ENCODE measurements at places on chromosomes 2 and 18.

GRCh38 chr18:23539911-23540525, 36.7 kb downstream of the RMC1 start:
- no peak for DNase-seq

- DNase-seq: no peak
Measured at GRCh38 chr2:51697095-51697494, 665.2 kb upstream of the NRXN1 start.

DNA sequence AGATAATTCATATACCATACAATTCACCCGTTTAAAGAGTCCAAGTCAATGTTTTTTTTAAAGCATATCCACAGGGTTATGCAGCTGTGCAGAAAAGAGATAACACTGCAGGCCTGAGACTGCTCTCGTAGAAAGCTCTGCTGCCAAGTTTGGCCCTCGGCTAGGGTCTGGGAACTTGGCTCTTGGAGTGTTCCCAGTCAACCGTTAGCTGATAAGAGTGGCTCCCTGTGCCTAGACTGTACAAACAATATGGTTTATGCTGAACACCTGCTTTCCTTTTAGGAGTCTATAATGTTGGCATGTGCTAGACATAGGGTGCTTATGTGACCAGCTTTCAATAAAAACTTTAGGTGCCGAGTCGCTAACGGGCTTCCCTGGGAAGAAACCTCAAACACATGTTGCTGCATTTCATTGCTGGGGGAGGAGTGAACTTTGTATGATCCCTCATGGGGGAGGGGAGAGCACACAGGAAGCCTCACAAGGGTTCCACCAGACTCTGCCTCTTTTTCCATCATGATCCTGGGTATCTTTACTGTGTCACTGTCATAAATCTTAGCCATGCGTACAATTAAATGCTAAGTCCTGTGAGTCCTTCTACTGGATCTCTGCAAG, 34.7 kb downstream of the RFX8 start:
- no peak for DNase-seq

GRCh38 chr2:201765799-201766198, 14.9 kb downstream of the ALS2 start:
- no peak for DNase-seq

DNA sequence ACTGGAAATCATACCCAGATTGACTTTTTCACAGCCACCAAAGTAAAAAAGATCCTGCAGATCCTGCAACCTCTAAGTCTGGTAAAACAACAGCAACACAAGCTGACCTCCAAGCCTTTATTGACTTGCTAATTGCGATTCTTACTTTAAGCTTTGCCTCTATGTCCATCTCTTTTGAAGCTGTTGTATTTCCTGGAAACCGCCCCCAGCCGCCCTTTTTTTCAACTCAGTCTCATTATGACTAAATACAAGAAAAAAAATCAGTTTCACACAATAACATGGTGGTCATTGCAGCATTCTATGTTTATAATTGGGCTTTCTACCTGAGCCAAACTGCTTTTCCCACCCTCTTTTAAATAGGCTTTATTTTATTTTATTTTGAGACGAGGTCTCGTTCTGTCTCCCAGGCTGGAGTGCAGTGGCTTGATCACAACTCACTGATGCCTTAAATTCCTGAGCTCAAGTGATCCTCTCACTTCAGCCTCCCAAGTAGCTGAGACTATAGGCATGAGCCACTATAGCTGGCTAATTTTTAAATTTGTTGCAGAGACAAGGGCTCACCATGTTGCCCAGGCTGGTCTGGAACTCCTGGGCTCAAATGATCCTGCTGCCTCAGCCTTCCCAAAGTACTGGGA, 76.2 kb downstream of the MOGAT1 start:
- DNase-seq: no peak

DNA sequence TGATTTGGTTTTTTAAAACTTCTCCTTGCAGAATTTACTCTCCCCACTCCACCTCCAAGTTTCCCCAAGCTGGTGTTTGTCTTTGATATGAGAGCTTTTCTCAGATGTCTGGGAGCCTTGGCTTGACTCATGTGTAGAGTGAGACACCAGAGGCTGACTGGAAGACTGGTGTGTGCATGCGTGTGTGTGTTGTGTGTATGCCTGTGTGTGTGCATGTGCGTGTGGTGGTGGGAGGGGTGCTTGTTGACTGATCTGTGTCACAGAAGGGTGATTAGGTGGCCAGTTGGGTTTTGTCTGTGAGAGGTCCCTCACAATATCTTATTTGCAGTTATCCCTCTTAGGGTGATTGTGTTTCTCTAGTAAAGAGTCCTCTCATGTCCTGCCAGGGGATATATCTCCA, 50.5 kb upstream of the HPCAL1 start:
- DNase-seq: no peak

GRCh38 chr2:109446278-109447131, 167.3 kb downstream of the SEPTIN10 start:
- DNase-seq: no peak

DNA sequence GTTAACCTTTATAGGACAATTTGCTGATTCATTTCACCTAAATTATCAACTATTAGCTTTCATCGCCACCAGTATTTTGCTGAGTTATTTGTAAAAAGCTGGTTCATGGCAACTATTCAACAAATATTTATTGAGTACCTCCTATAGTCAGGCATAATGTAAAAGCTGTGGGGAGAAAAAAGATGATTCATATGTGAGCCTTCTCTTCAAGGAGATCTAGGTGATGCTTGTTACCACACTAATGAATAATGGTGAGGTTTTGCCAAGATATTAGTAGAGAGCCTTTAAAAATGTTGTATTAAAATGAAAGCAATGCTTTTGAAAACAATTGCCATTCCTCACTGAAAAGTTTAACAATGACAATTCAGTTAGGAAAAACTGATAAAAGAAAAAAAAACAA, 187.8 kb downstream of the ANKRD44 start:
- DNase-seq: no peak

GRCh38 chr2:227164763-227165291, 403 bp downstream of the COL4A3 start:
- peak; percentile 21 for DNase-seq
